ENCODE measurements at places on chromosomes 1 and 21.

GRCh38 chr1:117709249-117709691 is 103.4 kb downstream of the TENT5C start:
- H3K4me3 ChIP-seq, result no peak overlapping the region
- H3K27ac ChIP-seq, result no peak overlapping the region
- H3K27me3 ChIP-seq, result no peaks in the 10 kb centered on the region
- no peak for DNase-seq
- H3K36me3 ChIP-seq, result no peaks in the 10 kb centered on the region
- no peaks in the 10 kb centered on the region for H3K4me1 ChIP-seq

DNA sequence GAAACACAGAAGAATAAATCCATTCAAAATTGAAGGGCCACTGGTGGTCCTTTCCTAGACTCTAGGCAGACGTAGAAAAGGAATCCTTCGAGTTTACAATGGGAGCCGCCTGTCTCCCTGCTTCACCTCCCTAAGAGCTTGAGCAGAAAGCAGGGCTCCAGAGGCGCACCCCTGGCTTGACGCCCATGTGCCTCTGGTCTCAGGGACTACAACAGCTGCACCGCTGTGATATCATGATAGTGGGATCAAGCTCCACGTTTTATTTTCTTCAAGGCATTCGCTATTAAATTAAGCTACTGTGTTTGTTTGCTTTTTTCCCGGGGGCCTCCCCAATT is 403 bp upstream of the C1orf122 start:
- peak overlapping the region; percentile 54 for H3K27ac ChIP-seq
- H3K4me3 ChIP-seq, result peak overlapping the region; percentile 92
- peaks cover 17% of the 10 kb centered on the region for H3K4me1 ChIP-seq
- peaks cover 29% of the 10 kb centered on the region for H3K36me3 ChIP-seq
- no peak for DNase-seq
- no peaks in the 10 kb centered on the region for H3K27me3 ChIP-seq

- H3K27me3 ChIP-seq, result no peaks in the 10 kb centered on the region
- no peak overlapping the region for H3K4me3 ChIP-seq
- H3K36me3 ChIP-seq, result no peaks in the 10 kb centered on the region
- H3K27ac ChIP-seq, result no peak overlapping the region
- H3K4me1 ChIP-seq, result no peaks in the 10 kb centered on the region
Observed at GRCh38 chr21:32545948-32546441, 39.3 kb downstream of the TCP10L start.

- no peaks in the 10 kb centered on the region for H3K36me3 ChIP-seq
- H3K27ac ChIP-seq, result no peak overlapping the region
- H3K4me3 ChIP-seq, result no peak overlapping the region
- no peak for DNase-seq
Observed at GRCh38 chr1:43866201-43866600, 67.4 kb upstream of the ARTN start.

GRCh38 chr1:183105449-183105848 is 80.6 kb upstream of the LAMC2 start:
- no peak overlapping the region for H3K27ac ChIP-seq
- H3K4me1 ChIP-seq, result no peaks in the 10 kb centered on the region
- no peaks in the 10 kb centered on the region for H3K27me3 ChIP-seq
- DNase-seq, result no peak
- peaks cover 3% of the 10 kb centered on the region for H3K36me3 ChIP-seq

- DNase-seq, result no peak
- no peak overlapping the region for H3K27ac ChIP-seq
- no peaks in the 10 kb centered on the region for H3K4me1 ChIP-seq
Observed at GRCh38 chr1:115170377-115170776, 81.1 kb upstream of the TSPAN2 start.

- no peak overlapping the region for H3K4me3 ChIP-seq
- no peaks in the 10 kb centered on the region for H3K4me1 ChIP-seq
- H3K36me3 ChIP-seq, result no peaks in the 10 kb centered on the region
Observed at GRCh38 chr1:110321846-110322245, 17.3 kb upstream of the RBM15 start.

DNA sequence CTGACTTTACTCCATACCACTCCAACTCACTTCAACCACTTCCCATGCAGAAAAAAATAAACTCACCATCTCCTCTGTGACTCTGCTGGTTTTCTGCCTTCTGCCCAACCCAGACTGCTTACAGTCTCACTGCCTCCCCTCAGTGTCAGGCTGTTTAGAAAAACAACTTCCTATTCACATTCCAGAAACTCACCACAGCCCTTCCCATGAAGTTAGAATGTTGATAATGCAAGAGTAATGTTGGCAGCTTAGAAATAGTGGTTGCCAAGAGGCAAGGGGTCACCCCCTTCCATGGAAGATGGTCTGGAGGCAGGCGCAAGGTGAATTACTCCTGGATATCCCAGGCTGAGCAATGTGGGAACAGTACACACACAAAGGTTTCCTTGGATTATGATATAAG is at the start of gene SELP:
TSS of gene SELP (minus strand) at position 119 of the 400 bp plus-strand sequence. CDS start at position 69, 50 bp downstream.
- H3K27ac ChIP-seq, result peak within 1 kb of the TSS; percentile 32
- H3K4me3 ChIP-seq, result peak within 1 kb of the TSS; percentile 18
- H3K4me1 ChIP-seq, result no peaks in the 10 kb centered on the region
- DNase-seq, result peak; percentile 7
- H3K36me3 ChIP-seq, result no peaks in the 10 kb centered on the region
- no peaks in the 10 kb centered on the region for H3K27me3 ChIP-seq

- H3K27me3 ChIP-seq, result no peaks in the 10 kb centered on the region
- no peak overlapping the region for H3K27ac ChIP-seq
- H3K4me3 ChIP-seq, result no peak overlapping the region
- no peaks in the 10 kb centered on the region for H3K4me1 ChIP-seq
- H3K36me3 ChIP-seq, result no peaks in the 10 kb centered on the region
- no peak for DNase-seq
Observed at GRCh38 chr1:56137521-56138505, 441.6 kb downstream of the PLPP3 start.

DNA sequence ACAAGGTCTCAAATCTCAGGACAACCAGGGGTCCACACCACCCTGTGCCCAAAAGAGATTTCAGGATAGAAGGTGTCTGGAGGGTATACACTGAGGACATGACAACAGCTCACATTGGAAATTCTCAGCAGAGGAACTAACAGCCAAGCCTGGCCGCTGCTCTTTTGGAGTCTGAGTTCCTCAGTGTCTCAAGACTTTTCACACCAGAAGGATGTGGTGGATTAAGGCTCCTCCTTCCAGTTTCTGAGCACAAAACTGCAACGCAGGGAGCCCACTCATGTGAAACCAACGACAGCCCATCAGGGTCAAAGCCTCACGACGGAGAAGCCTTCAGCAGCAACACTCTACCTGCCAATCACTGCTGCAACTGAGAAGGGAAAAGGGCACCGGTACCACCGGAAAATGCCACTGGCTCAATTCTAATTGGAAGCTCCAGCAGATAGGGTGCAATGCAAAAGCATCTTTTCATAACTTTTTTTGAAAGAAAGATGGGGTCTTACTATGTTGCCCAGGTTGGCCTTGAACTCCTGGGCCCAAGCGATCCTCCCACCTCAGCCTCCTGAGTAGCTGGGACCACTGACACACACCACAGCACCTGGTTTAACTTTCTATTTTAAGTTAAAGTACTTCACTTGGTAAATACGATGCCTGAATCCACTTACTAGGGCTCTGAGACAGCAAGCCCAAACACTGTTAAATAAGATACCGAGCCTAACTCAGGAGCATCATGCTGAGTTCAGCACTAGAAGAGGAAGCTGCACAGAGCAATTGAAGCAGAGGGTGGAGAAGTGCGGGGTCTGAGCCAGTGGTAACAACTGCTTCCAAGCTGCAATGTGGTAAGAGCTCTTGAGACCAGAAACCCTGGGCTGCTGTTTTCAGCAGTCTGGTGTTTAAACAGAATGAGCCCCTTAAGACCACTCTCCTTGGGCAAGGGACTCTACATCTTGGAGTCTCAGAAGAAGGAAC is 7.8 kb downstream of the CAPZB start:
- no peak overlapping the region for H3K4me3 ChIP-seq
- no peak for DNase-seq
- peaks cover under 1% of the 10 kb centered on the region for H3K36me3 ChIP-seq
- H3K27ac ChIP-seq, result no peak overlapping the region
- H3K27me3 ChIP-seq, result no peaks in the 10 kb centered on the region

DNA sequence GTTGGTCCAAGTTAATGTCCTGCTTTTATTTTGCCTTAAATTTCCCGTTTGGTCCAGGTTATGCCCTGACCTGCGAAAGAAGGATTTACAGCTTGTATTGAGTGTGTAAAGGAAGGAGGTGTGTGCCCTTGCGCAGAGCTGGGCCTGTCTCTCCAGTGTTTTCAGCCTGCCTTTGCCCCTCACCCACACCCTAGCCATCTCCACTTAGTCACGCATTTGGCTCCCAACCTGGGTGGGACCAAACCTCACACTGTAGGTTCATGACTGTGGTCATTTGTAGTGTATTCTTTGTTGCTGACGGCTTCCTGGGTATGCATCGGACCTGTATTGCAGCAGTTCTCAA is 572 bp upstream of the SRSF10 start:
- no peaks in the 10 kb centered on the region for H3K36me3 ChIP-seq
- peak overlapping the region; percentile 69 for H3K4me3 ChIP-seq
- H3K27me3 ChIP-seq, result no peaks in the 10 kb centered on the region
- H3K4me1 ChIP-seq, result no peaks in the 10 kb centered on the region

GRCh38 chr1:164591858-164592257 is 32.9 kb downstream of the PBX1 start:
- H3K27me3 ChIP-seq, result no peaks in the 10 kb centered on the region
- peaks cover 45% of the 10 kb centered on the region for H3K4me1 ChIP-seq
- peak; percentile 94 for DNase-seq
- peaks cover 1% of the 10 kb centered on the region for H3K36me3 ChIP-seq
- H3K27ac ChIP-seq, result peak overlapping the region; percentile 45
- peak overlapping the region; percentile 41 for H3K4me3 ChIP-seq

DNA sequence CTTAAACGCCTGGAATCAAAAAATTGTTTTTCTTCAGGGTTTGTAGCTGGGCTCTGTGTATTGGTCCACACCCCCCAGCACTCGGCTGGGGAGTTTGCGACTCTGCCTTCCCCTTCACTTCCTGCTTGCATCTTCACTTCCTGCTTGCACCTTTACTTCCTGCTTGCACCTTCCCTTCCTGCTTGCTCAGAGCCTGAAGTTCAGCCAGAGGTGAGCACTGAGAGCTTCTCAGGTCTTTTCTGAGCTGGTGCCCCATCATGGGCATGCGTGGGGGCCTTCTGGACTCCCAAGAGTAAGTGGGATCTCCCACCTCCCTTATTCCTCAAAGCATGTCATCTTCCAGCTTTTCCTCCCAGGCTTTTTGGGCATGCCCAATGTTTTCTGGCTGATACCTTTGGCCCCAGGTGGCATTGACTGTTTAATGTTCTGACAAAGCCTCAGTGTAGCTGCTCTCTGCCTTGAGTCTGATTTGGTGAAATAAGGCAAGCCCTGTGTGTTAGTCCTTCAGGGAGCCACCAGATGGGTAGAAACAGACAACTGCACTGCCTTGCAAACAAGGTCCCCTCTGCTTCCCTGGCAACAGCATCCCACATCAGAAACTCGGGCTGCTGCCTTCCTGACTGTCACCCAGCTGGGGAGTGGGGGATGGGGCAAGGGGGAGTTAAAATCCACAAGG is 3.5 kb downstream of the KRTAP10-2 start:
- no peaks in the 10 kb centered on the region for H3K4me1 ChIP-seq
- H3K27me3 ChIP-seq, result no peaks in the 10 kb centered on the region
- DNase-seq, result no peak
- H3K36me3 ChIP-seq, result no peaks in the 10 kb centered on the region
- H3K27ac ChIP-seq, result no peak overlapping the region
- no peak overlapping the region for H3K4me3 ChIP-seq
